ENCODE measurements at places on chromosomes 2 and 18.

GRCh38 chr2:71714601-71715240 lies 261.4 kb downstream of the DYSF start:
- DNase-seq: no peak

GRCh38 chr2:234164493-234165413 lies 114.3 kb downstream of the SPP2 start:
- no peak for DNase-seq

GRCh38 chr2:37654932-37655841 lies 16.3 kb downstream of the CDC42EP3 start:
- DNase-seq: no peak

DNA sequence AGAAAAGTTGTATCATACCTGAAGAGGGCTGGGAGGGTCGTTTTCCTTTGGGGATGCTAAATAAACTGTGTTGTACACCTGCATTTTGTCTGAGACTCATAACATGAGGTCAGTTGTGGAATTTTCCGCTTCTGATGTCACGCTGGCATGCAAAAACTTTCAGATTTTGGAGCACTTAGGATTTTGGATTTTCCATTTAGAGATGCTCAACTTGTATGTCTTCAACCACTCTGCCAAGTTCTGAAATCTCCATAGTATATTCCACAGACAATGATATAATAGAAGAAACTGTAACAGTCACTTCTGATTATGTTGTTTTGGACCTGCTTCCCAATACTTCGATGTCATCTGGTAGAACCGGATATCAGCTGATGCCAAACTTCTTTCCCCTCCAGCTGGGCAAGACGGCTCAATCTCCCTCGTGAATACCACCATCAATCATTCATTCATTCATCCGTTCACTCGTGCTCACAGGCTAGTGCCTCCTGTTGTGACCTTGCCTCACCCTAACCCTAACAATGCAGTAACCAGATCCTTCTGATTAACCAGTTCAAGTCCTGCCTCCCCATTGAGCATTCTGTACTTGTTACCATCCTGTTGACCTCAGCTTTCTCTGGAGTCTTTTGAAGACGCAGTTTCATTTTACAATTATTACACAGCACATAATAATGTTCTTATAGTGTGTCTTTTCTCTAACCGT lies 5.3 kb upstream of the PLEKHH2 start:
- DNase-seq: no peak

- no peak for DNase-seq
Measured at GRCh38 chr18:42183746-42184145, 228.7 kb downstream of the PIK3C3 start.

DNA sequence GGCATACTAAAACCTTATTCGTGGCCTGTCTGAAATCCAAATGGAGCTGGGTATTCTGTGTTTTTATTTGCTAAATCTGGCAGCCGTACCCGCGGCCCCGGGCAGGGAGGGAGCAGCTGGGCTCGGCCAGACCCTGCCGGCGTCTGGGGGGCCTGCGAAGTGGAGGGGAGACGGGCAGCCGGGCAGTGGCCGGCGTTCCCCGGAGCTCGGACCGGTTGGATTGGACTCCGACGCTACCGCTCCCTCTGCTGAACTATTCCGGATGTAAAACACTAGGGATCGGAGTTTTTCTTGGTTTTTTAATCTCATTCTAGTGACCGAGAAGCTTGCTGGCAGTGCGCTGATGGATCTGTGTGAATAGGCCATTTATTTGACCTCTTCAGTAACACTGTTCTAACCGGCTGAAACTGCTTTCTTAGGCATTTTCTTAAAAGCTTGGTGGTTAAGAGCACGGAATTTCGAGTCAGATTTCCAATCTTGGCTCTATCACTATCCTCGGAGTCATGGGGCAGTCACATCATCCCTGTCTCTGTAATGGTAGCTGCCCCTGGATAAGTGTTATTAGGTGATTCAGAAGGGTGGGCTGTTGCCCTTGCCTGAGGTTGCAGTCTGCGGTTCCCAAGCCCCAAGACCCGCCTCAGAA lies 694 bp downstream of the UNC50 start:
- no peak for DNase-seq

GRCh38 chr18:74745633-74746403 lies 148.1 kb downstream of the ZNF407 start:
- no peak for DNase-seq

- DNase-seq: no peak
Measured at GRCh38 chr2:69535817-69536241, 98.6 kb upstream of the NFU1 start.

DNA sequence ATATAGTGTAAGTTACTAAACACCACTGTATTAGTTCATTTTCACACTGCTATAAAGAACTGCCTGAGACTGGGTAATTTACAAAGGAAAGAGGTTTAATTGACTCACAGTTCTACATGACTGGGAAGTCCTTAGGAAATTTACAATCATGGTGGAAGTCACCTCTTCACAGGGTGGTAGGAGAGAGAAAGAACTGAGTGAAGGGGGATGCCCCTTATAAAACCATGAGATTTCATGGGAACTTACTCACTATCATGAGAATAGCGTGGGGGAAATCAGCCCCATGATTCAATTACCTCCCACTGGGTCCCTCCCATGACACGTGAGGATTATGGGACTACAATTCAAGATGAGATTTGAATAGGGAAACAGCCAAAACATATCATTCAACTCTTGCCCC lies 618.0 kb downstream of the NYAP2 start:
- DNase-seq: no peak

DNA sequence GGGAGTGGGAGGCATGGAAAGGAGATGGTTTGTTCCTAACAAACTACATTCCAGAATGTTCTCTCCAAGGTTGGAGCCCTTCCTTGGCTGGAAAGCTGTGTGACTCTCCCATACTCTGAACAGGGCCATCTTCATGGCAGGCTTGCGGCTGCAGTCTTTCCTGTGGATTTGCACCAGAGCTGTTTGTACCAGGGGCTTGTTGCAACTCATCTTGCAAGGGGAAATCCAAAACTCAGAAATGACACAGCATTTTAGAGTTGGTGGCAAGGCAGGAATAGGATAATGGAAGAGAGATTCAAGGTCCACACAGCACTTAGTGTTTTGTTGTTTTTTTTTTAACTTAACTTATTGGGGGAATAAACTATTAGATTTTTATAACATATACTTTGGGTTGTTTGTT lies 73.7 kb upstream of the ZNF516 start:
- no peak for DNase-seq

Measured in stimulated activated CD4-positive, alpha-beta T cell treated with anti-CD3 and anti-CD28 coated beads, Interleukin-1b, Interleukin-23, amount 100 ng/mL, for 4 hours (primary cell).